BJ (cell line): ENCODE measurements at places on chromosomes 5 and 9. TPM values are rescaled to one million over a fixed set of nuclear protein-coding genes. Genes with fewer than 3 reads are reported as not detected.
A peak's percentile ranks its signal among the peaks of the same experiment; 100 is the strongest.

HMMR gene
- polyA plus RNA-seq = 5.4 and 12.0 TPM in 2 replicates

TAF1L gene
- 0.01 TPM in 1 of 2 replicates, not detected in the other for polyA plus RNA-seq

DNA sequence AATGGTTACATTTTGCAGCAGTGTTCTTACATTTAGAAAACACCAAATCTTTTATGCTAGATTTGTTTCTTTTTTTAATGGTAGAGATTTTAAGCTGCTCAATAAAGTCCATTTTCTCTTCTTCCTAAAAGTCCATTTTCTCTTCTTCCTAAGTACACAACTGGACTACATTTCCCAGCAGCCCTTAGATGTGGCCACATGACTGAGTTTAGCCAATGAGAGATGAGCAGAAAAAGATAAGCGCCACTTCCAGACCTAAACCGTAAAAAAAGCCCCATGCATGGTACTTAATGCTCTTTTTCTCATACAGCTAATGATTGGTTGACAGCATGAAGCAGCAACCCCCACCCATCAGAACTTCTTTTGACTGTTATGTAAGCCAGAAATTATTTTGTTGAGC lies 206.7 kb downstream of the FAM114A2 start:
- DNase-seq = no peak

DNA sequence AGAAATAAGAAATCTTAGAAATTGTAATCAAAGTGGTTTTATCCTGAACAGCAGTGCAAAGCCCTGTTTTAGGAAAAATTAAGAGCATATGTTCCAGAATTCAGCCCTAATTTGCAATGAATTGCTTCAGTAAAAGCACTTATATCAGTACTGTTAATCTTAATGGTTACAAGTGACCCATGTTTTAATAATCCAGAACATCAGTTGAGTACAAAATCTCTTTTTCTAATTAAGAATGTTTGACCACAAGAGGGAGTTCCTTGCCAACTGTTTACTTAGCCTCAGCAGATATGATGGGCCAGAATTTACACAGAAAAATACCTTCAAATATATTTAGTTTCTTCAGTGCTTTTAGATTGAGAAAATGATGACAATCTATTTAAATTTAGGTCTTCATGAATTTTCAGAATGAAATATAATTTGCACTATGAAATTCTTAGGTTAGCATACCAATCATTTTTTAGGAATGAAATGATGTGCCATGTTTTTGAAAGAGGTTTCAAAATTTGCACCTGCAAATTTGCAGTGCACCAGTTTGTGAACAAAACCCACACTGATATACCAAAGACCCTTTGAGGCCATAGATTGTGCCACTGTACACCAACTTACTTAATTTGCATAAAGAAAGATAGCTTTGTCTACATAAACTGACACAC lies 926.3 kb upstream of the ARRDC3 start:
- DNase-seq = peak; percentile 42

DNA sequence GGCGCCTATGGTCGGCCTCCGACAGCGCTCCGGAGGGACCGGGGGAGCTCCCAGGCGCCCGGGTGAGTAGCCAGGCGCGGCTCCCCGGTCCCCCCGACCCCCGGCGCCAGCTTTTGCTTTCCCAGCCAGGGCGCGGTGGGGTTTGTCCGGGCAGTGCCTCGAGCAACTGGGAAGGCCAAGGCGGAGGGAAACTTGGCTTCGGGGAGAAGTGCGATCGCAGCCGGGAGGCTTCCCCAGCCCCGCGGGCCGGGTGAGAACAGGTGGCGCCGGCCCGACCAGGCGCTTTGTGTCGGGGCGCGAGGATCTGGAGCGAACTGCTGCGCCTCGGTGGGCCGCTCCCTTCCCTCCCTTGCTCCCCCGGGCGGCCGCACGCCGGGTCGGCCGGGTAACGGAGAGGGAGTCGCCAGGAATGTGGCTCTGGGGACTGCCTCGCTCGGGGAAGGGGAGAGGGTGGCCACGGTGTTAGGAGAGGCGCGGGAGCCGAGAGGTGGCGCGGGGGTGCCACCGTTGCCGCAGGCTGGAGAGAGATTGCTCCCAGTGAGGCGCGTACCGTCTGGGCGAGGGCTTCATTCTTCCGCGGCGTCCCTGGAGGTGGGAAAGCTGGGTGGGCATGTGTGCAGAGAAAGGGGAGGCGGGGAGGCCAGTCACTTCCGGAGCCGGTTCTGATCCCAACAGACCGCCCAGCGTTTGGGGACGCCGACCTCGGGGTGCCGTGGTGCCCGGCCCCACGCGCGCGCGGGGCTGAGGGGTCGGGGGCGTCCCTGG lies 561 bp downstream of the DAPK1 start:
- DNase-seq = no peak

OBP2B gene
- polyA plus RNA-seq = not detected in 2 replicates

NKD2 gene
- not detected in 2 replicates for polyA plus RNA-seq

DNA sequence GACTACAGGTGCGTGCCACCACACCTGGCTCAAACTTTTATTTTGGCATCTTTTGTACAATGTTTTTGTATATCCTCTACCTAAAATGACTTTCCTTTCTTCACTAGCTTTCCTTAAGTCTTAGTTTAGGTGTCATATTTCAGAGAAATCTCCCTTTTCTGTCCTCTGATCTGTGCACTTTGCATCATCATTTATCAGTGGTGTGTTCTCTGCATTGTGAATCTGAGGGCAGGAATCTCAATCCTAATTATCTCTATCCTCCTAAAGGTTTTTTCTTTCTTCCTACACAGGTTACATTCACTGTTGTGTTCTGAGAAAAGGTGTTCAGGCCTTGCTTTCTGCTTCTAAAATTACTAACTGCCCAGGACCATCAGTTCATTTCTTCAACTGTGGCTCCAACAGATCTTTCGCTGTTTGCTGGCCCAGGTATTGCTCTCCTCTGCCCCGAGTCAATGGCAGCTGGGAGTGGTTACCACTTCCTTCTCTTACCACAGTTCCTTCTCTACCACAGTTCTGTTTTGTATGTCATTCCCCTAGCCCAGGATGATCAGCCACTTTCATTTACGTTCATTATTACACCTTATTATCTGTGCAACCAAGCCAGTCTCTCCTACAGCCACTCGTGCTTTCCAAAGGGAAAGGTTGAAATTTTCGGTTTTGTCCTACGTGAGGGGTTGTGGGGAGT lies 14.0 kb downstream of the TGFBR1 start:
- DNase-seq = no peak
